ENCODE measurements at places on chromosomes 4 and X.

DNA sequence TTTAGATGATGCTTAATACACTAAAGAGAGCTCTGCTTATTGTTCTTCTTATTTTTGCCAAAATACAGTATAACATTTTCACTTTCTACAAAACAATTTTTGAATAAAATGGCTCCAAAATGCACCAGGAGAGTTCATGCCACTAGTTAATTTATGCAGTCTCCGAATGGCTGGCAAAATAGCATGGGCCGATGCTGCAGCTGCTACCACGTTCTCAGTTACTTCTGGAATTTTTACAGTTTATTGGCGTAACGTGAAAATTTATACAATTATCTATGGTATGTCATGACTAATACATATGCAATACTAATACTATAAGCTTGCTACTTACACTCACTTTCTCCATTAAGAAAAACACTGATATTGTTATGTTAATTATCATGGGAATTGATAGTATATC lies 16.5 kb downstream of the KLHL13 start:
- no peak for DNase-seq

DNA sequence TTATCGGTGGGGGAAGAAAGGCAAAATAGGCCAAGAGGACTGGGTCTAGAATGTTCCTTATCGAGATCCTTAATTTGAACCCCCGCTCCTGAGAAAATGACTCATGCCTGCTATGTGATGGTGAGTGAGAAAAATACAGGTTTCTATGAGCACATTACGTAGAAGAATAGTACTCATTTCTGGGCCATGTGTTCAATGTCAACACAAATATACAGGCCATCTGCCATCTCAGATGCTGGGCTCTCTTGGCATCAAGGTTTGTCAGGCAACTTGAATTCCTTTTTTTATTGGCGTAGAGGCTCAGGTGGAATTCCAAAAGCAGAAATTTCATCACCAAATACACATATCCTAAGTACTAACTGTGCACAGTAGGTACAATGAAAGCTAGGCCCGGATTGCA lies 81.4 kb upstream of the TRIM2 start:
- no peak for DNase-seq

GRCh38 chr4:151801547-151802516 lies 41.0 kb upstream of the GATB start:
- DNase-seq = peak; percentile 41

- DNase-seq = no peak
These were observed 92.8 kb downstream of the EVC2 start for GRCh38 chr4:5615496-5616075.

DNA sequence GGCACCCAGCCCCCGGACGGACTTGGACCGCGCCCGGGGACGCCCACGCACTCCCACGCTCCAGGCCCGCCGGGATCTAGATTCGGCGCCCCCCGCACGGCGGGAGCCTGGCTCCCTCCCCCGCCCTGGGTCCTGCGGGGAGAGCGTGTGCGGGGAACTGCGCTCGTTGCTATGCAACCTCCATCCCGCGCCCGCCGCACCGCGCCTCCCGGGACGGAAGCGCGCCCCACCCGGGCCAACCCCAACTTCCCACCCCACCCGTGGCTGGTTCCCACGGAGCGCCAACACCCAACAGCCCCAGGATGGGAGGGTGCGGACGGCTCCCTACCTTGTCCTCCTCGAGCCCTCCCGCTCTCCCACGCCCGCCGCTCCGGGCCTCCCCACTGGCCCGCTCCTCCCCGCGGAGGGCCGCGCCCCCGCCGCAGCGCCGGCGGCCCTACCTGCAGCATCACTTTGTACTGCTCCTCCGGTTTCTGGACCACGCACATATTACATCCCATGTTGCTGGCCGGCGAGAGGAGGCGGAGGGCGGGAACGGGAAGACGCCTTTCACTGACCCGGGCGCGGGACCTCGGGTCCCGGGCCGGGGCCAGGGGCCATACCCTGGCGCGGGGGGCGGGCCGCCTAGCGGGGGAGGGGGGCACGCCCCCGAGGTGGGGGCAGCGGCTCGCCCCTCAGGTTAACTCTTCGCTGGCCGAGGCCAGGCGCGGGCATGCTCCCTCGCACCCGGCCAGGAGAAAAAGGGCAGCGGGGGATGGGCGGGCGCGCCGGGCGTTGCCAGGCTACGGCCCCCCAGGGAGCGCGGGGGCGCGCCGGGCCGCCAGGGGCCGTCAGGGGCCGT lies at the start of gene PDZD4:
TSS of gene PDZD4 (minus strand) at position 746 of the 841 bp plus-strand sequence. CDS start at position 500, 246 bp downstream.
- no peak for DNase-seq

DNA sequence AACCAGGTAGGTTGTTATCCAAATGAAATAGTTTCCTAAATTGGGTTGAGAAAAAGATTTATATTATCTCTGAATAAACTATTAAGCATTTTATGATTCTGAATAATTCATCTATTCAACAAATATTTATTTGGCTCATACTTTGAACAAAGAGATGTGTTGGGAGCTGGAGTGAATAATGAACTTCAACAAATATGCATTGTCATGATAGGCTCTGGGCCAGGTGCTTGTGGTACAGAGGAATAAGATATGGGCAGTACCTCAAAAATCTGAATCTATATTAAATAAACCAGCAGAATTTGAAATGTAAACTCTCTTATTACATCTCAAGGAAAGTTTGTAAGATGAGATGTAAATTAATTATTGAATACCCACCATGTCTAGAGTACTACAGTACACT lies 75.7 kb upstream of the DCLK2 start:
- DNase-seq = no peak

- peak; percentile 13 for DNase-seq
These were observed 253.1 kb upstream of the GPC4 start for GRCh38 chrX:133668225-133668931.
